ENCODE measurements at places on chromosomes 7 and 10.

DNA sequence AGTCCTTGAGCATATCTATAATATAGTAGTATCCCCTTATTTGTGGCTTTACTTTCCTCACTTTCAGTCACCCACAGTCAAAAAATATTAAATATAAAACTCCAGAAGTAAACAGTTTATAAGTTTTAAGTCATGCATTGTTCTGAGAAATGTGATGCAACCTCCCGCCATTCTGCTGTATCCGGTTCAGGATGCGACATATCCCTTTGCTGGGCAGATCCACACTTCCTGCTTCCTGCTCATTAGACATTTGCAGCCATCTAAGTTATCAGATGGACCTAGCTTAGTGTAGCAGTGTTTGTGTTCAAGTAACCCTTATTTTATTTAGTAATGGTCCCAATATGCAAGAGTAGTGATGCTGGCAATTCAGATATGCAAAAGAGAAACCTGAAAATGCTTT is 38.9 kb upstream of the BMS1 start:
- no peak for DNase-seq

DNA sequence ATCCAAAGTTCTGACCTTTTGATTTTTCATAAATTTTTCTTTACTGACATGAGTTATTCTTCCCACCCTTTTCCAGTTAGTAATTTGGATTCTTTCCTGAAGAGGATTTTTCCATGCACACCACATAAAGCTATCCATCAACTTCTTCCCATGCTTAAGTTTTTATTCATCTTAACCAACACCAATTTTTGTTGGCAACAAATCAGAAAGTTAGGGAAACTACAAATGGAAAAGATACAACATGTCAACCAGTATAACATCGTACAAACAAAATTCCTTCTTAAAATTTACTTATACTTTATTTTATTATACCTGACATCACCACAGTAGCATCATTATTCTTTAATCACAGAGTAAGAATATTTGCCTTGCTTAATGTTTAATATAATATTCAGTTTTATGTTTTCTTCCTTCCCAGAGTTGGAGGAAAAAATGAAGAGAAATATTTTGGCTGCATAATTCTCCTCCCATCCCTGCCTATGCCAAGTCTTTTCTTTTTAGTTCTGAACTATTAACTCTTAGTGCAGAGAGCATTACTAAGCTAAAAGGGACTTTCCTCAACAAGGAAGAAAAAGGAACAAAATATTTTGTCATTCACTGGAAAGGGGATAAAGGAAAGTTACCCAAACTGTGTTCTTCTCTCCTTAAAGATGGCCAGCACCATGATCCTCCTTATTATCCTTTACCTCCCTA is 67.5 kb upstream of the MEOX2 start:
- DNase-seq, result no peak

DNA sequence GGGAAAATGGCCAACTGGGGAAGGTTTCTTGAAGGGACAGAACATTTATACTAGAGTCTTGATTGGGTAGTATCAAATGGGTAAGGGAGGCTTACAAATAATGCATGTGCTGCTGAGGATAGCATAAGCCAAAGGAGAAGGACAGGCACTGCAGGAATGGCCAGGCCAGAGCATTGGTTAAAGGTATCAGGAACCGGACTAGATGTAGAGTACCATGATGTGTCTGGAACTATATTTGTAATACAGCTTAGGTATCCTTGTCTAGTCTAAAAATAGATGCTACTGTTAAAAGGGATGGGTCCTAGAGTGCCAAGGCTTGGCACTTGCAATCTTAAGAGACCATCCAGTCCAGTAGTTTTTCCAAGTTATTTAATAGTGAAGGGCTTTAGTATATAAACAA is 20.3 kb downstream of the TMEM243 start:
- no peak for DNase-seq

DNA sequence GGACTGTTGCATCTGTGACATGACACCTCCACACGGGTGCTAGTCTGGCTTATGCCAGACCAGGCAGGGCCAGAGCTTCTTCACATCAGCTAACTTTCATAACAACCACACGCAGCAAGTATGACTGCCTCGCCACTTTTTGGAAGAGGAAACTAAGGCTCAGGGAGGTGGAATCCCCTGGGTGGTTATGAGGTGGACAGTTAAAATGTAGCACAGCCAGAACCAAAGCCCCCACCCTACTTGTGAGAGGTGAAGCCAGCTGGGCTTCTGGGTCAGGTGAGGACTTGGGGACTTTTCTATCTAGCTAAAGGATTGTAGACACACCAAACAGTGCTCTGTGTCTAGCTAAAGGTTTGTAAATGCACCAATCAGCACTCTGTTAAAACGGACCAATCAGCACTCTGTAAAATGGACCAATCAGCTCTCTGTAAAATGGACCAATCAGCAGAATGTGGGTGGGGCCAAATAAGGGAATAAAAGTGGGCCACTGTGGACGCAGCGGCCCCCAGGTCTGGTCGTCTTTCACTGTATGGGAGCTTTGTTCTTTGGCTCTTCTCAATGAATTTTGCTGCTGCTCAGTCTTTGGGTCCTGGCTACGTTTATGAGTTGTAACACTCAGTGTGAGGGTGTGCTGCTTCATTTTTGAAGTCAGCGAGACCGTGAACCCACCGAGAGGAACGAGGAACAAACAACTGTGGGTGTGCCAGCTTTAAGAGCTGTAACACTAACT is 171.0 kb downstream of the PTPN20 start:
- no peak for DNase-seq

- no peak for DNase-seq
These were observed 138.1 kb upstream of the LAMB4 start for GRCh38 chr7:108268200-108268820.

DNA sequence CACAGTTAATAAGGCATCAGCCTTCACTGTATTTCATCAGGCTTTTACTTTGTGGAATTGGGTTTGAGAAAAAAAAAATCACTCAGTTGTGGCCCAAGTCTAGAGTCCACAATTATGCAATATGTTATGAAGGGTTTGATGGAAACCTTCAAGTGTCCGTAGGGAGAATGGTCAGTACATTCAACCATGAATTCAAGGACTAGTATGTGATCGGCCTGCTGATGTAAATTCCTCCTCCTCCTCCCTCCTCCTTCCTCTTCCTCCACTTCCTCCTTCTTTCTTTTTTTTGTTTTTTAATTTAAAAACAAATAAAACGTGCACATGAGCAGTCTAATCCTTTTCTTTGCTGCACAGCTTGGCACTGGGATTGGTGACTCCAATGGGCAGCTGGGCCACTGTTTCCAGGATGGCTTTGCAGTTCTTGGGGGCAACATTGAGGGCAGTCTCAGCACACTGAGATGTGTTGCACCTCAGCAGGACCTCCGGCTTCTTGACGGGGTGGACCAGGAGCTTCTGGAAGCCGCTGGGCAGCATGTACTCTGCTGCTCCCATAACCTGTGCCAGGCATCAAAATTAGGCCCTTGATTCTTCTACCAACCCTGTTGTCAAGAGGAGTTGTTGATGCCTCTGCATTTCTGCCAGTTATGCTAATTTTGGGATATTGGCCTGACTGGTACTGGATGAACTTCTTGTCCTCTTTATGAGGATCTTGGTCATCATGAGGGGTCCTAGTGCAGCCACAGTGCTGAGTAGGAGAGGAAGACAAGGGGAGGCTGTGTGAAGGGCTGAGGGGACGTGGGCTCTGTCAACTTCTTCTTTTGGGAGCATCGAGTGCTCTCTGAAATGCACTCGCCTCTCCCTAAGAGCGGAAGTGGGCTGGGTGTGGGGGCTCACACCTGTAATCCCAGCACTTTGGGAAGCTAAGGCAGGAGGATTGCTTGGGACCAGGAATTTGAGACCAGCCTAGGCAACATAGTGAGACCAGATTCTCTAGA is 9.3 kb upstream of the IL2RA start:
- DNase-seq, result no peak

- DNase-seq, result no peak
These were observed 862 bp upstream of the SHH start for GRCh38 chr7:155813125-155813524.
